Activated CD4-positive, alpha-beta T cell treated with anti-CD3 and anti-CD28 coated beads, Interleukin-2, Interleukin-6, amounts not matched to agents 100 ng/mL and 50 ng/mL, durations not matched to agents 16 hours and 8 hours (primary cell): ENCODE measurements at places on chromosomes 7 and 10.

- DNase-seq, result no peak
Observed at GRCh38 chr7:40760987-40761386, 626.2 kb downstream of the SUGCT start.

DNA sequence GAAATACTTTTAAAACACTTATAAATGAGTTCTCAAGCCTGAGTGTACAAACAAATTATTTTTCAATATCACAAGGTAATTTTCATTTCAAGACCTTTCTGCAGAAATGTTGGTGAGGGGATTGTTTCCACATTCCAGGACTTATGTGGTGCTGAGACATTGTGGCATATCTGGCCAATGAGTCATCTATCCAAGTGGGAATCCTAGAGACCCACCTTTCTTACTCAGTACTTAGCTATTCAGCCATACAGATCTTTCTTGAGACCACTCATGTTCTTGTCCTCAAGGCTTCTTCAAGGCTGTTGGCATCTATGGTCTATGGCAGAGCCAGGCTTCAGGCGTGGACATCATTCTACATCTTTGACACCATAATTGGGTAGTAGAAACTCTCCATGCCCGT, 225.4 kb downstream of the DKK1 start:
- DNase-seq, result no peak

GRCh38 chr10:86651631-86652331, 2.6 kb upstream of the OPN4 start:
- DNase-seq, result no peak

GRCh38 chr10:60800918-60801317, 22.6 kb downstream of the CDK1 start:
- no peak for DNase-seq
